Esophagus squamous epithelium (tissue), 5 donors: ENCODE measurements at places on chromosomes 7 and 10.

DNA sequence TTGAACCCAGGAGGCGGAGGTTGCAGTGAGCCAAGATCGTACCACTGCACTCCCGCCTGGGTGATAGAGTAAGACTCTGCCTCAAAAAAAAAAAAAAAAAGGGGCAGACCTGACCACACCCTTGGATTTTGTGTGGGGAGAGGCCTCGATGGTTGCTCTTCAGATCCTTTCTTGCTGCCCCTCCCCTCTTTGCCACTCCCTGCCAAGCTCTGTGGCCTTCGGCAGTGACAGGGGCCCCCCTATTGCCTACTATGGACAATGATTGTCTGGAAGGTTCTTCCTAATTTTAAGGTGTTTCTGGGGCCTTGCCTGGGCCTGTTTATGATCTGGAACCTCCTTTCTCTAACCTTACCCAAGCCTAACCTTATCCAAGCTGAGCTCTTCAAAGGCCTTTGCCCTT is 795 bp downstream of the PRF1 start:
- DNase-seq = no peak

DNA sequence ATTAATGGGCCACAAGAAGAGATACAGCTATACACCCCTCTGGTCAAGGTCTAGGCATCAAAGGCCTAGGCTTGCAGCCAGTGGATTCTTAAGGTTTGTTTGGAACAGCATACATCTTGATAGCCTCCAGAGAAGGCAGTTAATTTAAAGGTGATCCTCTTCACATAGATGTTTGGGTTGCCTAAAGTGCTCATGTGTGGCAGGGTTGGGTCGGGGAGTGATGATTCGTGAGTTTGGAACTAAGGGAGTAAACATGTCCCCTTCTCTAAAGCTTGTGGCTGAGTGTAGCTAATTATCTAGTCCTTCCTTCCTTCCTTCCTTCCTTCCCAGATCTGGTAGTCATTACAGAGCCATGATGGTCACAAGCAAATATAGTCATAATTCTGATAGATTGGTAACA is 12.4 kb downstream of the PCLO start:
- no peak for DNase-seq

GRCh38 chr7:16471933-16472332 is 6.4 kb upstream of the SOSTDC1 start:
- no peak for DNase-seq

GRCh38 chr10:14536241-14537213 is 205.8 kb upstream of the FRMD4A start:
- no peak for DNase-seq
